ENCODE measurements at places on chromosomes 13 and 19.

DNA sequence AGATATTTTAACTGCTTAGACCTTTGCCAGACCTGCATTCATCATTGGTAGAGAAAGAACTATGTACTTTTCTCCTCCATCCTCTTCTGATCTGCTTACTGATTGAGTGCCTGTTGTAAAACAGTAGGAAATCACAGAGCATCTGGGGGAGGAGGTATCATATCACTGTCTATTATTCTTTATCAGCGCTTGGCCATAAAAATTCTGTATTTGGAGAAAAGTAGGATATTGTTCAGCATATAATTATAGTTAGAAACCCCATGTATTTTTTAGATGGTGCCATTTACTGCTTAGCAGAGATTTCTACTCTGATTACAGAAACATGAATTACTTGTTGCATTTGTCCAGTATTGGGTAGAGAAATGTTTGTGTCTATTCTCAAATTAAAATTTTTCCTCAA is 62.4 kb downstream of the URI1 start:
- H3K27ac ChIP-seq: no peak overlapping the region
- peaks cover 15% of the 10 kb centered on the region for H3K36me3 ChIP-seq
- H3K4me3 ChIP-seq: no peak overlapping the region
- no peaks in the 10 kb centered on the region for H3K27me3 ChIP-seq

DNA sequence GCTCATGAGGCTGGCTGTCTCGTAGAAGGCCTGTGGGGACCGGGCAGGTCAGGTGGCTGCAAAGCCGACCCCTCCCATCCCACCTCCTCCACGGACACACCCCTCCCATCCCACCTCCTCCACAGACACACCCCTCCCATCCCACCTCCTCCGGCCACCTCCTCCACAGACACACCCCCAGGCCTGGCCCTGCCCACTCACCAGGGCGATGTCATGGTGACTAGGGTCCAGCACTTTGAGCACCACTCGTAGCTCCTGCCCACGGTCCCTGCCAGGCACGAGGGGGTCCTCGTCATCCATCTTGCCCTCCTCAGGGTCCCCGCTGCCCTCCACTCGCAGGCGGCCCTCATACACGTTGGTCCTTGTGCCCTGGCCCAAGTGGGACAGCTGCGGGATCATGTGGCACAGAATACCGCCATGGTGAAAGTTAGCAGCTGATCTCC is 18.8 kb downstream of the TYK2 start:
- H3K4me3 ChIP-seq: no peak overlapping the region
- H3K27ac ChIP-seq: no peak overlapping the region
- no peaks in the 10 kb centered on the region for H3K27me3 ChIP-seq

GRCh38 chr19:14015524-14016035 is 9.5 kb upstream of the RFX1 start:
- H3K27me3 ChIP-seq: no peaks in the 10 kb centered on the region
- no peaks in the 10 kb centered on the region for H3K36me3 ChIP-seq
- peaks cover 13% of the 10 kb centered on the region for H3K4me1 ChIP-seq
- H3K4me3 ChIP-seq: no peak overlapping the region

DNA sequence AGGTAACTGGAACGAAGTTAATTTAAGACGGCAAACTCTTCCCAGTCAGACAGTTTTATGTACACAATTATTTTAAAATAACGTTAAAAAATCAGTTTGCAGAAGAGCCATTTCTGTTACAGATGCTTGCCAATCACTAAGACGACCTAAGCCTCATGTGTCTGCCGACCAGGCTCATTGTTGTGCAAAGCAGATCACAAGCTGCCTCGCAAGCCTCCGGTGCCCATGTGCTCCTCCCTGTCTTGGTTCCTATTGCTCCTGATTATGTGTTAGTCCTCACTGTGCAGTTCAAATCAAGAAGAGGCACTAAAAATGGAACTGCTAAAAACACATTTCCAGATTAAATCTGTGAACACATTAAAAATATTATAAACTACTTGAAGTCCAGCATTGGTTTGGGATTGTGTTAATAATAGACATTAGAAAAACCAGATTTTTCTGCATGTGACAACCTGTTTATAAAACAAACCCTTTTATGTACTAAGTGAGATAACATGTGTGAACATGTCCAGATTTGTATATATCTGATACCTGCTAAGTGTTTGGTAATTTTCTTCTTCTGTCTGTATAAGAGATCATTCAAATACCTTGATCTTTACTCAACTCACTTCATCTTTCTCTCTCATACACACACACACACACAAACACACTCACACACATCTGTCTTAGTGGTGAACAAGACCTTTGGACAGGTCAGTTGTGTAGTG is 81.9 kb upstream of the SLC15A1 start:
- no peak for DNase-seq
- H3K4me3 ChIP-seq: no peak overlapping the region
- H3K4me1 ChIP-seq: no peaks in the 10 kb centered on the region
